ENCODE measurements at places on chromosomes 1 and 21.

- DNase-seq = no peak
These were observed 7.6 kb upstream of the CCDC27 start for GRCh38 chr1:3744646-3745045.

- DNase-seq = peak; percentile 5
These were observed 19.1 kb downstream of the COL6A2 start for GRCh38 chr21:46116776-46117585.

DNA sequence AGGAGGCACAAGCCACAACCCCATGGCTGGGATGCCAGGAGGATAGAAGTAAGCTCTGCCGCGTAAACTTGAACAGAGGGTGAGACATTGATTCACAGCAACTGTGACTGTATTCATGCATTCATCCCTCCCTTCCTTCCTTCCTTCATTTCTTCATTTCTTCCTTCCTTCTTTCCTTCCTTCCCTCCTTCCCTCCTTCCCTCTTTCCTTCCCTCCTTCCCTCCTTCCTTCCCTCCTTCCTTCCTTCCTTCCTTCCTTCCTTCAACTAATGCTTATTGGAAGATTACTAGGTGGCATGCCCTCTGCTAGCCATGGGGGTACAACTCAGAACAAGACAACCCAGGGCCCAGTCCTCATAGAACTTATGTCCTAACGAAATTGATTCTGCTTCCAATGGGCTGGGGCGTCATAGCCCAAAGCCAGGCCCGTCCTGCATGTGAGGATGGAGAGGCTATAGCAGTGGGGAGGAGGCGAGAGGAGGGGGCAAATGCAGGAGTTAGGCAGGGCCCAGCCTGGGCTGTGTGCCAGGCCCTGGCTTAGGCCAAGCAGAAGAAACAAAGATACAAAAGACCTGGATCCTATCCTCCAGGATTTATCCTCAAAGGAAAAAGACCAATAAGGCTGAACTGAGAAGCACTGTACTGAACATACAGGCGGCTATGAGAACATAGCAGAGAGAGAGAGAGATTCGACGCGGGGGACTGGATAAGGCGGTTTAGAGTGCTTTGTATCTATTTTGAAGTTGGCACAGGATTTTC lies 24.4 kb upstream of the PAXBP1 start:
- DNase-seq = no peak

- no peak for DNase-seq
These were observed 63.1 kb downstream of the ZNF281 start for GRCh38 chr1:200346700-200347099.

- DNase-seq = no peak
These were observed 11.5 kb downstream of the RIPK4 start for GRCh38 chr21:41755258-41755933.
